NCI-H1930 (cell line): ENCODE measurements at places on chromosomes 11 and 22.

DNA sequence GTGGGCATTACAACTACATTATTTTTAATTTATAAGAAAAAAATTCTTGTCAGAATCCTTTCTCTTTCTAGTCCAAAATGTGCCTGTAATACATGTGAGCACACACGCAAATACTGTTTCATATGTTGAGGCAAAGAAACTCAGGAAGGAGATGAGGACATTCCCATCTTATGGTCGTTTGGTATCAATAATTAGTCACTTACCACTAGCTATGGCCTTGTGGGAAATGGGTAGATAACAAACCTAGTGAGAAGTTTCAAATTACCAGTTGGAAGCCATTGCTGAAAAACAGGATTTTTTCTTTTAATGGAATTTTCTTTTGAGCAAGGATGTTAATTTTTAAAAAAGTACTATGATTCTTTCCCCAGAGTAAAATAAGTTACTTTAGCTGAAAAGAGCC lies 25.7 kb downstream of the AMOTL1 start:
- DNase-seq = no peak

DNA sequence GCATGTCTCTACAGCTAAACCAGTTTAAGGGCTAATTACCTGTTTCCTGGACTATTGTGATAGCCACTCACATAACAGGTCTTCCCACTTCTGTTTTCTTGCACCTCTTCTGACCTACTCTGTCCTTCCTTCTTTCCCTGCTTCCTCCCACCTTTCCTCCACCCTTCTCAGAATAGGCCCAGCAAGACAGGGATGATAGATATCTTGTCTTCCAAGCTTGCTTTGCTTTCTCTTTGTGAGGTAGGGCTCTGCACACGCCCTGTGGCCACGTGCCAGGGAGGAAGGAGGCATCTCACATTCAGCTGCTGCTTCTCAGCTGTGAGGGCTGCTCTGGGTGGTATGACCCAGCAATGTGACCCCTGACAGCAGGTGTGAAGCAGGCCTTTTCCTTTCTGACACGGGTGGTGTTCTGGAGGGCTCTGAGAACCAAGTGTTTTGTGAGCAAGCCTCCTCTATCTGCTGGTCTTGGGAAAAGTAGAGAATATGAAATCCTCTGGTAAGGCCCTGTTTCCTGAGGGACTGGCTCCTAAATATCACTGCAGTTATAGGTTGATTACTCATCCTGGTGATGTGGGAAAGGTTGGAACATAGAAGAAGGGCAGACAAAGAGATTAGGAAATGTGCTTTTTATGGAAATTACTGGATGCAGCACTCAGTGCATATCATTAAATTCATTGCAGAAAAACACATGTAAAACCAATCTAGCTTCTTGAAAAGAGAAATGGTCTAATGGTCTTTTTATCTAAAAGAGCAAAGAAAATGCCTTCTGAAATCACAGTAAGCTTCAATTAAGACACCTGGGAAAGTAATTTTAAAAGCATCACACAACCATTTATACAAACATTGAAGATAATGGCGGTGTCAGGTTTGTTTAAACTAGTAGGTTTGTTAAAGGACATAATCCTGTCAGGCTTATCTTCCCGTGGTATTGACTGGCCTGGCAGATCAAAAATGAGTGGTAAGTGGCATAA lies 8.5 kb downstream of the AMOTL1 start:
- DNase-seq = peak; percentile 70

- DNase-seq = no peak
These were observed 1.4 kb downstream of the CTR9 start for GRCh38 chr11:10752486-10752885.

- peak; percentile 88 for DNase-seq
These were observed at the start of gene NRGN for GRCh38 chr11:124739479-124740276. NRGN (plus strand) TSS chr11:124739942; CDS start chr11:124740085, 143 bp downstream.

DNA sequence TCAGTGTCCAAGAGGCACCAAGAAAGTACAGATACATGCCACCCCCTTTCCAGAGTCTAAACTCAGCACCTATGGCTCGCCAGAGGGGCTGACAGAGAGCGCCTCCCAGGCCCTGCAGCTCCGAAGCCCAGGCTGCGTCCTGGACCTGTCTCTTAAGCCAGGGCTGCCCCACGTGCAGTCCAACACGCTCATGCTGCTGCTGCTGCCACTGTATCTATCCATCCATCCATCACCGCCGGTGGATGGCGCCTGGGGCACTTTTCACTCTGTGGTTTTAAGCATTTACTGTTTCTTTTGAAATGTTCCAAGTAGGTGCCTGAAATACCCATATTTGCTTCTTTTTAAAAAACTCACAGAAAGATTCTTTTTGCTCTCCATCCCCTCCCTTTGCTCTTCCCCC lies 41.8 kb downstream of the MACROD1 start:
- no peak for DNase-seq

- DNase-seq = no peak
These were observed 37.3 kb downstream of the PIWIL4 start for GRCh38 chr11:94604482-94604881.

DNA sequence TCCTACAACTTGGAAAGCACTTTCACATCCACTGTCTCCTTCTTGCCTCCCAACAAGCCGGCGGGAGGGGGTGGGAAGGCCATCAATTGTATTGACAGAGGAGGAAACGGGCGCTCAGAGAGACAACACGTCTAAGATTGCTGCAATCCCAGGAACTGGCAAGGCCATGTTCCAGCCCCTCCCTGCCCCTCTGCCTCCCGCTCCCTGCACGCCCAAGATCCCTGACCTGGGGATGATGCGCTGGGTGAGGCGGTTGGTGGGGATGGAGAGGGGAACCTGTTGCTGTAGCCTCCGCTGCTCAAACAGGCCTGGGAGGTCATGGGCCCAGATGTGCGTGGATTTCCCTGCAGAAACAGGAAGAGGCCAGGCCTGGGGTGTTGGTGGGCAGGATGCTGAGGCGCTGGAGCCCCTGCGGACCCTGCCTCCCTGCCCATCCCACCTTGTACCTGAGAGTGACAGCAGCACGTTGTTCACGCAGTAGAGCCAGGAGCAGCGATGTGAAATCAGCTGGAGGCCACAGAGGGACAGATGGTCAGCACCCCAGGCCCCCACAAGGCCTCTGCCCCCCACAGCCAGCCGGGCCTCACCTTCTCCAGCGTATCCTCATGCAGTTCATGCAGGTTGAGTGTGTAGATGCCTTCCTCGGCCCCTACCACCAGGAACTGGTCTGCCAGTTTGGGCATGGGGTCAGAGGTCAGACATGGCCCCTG lies 6.8 kb downstream of the MAP4K2 start:
- no peak for DNase-seq

- no peak for DNase-seq
These were observed 12.8 kb downstream of the SRRD start for GRCh38 chr22:26496456-26496855.

DNA sequence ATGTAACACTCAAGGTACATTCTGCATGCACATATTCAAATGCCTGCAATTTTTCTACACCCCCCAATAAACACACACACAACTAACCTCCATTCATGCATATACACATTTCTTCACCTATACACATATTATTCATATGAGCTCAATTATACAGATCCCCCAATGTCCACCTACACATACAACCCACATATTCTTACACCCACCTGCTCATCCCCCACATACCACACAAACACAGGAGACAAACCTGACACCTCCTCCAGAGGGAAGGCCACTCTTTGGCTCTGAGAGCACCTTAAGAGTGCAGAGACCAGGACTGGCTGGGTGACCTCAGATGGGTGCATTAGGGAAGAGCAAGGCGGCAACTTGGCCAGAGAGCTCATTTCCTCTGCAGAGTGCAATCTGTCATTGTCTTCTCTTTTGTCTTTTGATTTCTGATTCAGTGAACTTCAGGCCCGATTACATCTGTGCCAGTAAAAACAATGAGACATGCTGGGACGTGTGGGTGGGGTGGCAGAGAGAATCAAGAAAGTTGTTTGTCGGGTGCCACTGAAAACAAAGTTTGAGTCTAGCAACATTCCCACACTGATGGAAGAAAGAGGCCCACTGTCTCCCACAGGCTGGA lies 208.4 kb downstream of the NXPE2 start:
- DNase-seq = no peak

GRCh38 chr11:14587258-14587657 lies 56.3 kb upstream of the PDE3B start:
- no peak for DNase-seq

DNA sequence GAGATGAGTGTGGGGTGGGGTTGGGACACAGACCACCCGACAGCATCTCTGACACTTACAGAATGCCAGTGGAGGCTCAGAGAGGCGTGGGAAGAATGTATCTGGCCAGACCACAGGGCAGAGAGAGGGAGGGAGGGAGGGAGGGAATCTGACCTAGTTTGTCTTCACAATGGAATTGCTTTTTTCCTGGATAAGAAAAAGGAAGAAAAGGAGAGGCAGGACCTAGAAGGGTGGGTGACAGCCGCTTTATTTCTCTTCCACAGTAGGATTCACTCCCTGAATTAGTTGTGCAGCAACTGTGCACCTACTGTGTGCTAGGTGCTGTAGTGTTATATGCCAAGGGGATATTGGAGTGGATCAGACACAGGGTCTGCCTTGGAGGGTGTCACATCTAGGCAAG lies 3.7 kb downstream of the KCNK4 start:
- no peak for DNase-seq

DNA sequence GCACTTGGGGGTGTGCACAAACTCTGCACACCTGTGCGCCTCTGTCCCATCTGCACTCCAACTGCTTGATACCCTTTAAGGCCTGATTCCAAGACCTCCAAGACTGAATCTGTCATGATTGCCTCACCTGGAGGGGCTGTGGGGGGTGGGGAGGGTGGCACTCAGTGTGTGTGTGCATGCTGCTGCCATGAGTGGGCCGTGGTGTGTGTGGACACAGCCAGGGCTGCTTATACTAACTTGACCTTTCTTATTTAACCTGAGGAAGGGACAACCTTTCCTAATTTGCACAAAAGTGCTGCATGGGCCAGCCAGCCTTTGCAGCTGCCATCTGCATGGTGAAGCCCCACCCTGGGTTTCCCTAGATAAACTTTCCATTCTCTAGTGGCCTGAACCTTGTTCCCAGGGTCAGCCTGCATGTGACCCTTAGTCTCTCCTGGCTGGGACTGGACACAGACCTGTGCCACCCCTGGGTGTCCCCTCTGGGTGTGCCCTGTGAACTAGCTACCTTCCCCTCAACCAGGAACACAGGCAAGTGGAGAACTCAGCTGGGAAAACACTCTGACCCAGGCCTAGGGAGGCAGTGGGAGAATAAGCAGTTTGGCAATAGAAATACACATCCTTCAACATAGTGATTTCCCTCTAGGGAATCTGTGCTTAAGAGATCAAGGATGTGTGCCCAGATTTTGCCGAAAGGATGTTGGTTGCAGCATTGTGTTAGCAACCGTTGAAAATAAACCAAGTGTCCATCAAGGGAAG lies 45.4 kb upstream of the DKK3 start:
- no peak for DNase-seq

DNA sequence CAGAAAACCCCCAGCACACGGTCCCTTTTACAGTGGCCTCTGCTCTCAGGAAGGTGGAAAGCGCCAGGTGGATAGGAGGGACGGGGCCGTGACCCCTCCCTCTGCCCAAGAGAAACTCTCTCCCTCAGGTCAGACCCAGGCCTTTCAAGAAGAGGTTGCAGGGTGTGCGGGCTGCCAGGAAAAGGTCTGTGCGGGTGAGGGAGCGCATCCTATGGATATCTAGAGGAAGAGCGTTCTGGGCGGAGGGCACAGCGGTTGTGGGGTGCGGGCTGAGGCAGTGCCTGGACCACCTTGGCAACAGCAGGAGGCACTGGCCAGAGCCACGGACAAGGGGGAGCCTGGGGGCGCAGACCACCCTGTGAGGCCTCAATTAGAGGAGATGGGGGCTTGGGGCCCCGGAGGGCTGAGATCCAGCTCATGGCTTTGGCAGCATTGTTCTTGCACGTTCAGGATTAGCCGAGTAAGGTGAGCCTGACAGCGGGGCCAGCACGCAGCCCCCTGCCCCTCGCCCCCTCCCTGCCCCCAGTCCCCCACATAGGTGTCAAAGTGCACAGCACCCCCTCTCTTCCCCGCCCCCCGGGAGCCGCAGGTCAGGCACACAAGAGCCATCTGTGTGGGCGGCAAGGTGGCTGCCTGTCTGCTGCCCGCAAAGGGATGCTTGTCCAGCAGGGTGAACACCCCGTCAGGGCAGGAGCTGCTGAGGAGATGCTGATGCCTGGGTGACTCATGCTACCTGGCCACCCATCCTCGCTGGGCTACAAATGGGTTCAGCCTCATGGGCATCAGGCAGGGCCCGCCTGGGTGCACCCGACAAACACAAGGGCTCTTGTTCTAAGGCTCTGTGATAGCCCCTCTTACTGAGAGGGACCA lies 92.8 kb upstream of the KCNQ1OT1 start:
- DNase-seq = no peak

DNA sequence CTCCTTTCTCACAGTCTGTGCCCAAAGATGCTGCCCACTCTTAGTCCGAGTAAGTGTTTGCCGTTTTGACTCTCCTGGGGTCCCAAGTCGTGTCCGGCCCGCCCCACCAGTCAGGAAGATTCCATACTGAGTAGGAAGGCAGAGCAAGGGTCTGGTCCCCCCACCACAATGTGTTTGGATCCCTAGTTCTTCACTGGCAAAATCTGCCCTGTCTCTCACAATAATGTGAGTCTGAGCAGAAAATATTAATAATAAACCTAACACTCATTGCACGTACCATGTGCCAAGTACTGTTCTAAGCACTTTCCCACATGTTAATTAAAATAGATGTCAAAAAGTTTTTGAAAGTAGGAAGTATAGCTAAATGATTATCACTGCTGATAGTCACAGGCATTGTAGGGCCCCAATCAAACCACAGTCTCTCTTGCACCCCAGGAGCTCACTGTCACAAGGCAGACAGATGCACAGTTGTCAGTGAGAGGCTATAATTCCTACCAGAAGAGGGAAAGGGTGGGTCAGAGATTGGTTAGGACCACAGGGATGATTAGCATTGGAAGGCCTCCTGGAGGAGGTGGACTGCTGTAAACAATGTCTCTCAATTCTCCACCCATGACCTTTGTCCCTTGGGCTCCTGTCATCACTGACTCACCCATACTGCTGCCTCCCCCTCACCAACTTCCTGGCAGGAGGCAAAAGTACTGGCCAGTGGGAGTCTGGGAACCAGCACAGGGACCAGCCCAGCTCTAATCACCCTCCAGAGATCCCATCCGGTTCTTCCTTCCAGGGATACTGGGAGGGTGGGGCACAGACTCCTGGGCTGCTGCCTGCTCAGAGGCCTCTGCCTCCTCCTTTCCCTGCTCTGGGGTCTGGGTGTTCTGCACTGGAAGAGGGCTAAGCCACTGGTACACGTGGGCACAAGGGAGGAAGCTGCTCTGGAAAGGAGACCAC lies 1.0 kb upstream of the POLD4 start:
- DNase-seq = no peak

GRCh38 chr11:130216591-130217132 lies 57.1 kb downstream of the ST14 start:
- DNase-seq = no peak
